AG04449 (cell line): ENCODE measurements at places on chromosomes 3 and 15.
A peak's percentile ranks its signal among the peaks of the same experiment; 100 is the strongest.

DNA sequence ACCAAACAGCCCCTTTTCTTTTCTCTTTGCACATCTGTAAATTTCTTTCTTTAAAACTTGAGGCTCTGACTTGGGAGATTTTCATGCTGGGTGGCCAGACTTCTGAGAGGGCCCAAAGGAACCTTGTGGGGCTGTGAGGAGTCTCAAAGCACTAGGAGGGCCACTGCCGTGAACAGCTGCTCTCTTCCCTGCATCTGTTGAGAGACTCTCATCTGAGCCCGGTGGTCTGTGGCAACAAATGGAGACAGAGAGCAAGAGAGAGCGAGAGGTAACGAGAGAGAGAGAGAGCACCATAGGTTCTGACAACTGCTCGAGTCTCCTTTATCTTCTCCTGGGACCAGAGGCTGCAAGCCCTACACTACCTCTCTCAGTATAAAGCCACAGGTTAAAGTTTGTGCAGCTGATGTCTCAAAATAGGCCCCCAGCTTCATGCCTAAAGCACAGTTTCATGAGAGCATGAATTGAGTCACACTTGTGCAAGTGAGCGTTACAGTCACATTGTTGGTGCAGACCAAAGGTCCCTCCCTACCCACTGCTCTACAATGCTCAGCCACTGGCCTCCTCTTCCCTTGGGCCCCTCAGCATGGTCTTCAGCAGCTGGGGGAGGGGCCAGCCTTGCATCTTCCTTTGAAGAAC is 60.7 kb downstream of the ZNF621 start:
- no peak for DNase-seq

DNA sequence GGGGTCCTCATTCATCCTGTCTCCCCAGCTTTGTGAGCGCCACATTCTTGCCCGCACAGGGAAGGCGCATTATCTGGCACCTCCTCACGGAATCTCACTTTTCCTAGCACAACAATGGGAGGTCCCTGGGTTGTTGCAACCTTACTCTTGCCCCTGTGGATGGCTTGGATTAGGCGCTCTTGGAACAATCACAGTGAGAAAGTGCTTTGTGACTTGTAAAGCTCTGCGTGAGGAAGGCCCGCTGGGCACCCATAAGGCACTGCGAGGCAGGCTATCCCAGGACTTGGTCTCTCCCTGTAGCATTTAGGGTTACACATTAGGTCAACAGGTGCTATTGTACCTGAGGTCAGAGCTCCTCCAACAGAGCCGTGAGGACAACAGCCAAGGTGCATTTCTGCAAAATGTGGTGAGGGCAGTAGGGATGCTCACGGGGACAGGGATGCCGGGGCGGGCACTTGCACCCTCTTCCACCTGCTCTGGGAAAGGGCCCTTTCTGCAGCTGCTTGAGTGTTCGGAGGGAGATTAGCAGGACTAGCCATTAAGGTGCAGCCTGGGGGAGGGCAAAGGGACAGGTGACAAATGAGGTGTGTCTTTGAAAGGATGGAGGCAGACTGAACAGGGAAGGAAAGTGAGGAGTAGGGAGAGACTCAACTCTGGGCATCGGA is 13.9 kb upstream of the LRRC15 start:
- no peak for DNase-seq

GRCh38 chr15:68414591-68414990 is 17.4 kb downstream of the ITGA11 start:
- DNase-seq = no peak

GRCh38 chr15:54119051-54119450 is 140.8 kb downstream of the UNC13C start:
- no peak for DNase-seq

DNA sequence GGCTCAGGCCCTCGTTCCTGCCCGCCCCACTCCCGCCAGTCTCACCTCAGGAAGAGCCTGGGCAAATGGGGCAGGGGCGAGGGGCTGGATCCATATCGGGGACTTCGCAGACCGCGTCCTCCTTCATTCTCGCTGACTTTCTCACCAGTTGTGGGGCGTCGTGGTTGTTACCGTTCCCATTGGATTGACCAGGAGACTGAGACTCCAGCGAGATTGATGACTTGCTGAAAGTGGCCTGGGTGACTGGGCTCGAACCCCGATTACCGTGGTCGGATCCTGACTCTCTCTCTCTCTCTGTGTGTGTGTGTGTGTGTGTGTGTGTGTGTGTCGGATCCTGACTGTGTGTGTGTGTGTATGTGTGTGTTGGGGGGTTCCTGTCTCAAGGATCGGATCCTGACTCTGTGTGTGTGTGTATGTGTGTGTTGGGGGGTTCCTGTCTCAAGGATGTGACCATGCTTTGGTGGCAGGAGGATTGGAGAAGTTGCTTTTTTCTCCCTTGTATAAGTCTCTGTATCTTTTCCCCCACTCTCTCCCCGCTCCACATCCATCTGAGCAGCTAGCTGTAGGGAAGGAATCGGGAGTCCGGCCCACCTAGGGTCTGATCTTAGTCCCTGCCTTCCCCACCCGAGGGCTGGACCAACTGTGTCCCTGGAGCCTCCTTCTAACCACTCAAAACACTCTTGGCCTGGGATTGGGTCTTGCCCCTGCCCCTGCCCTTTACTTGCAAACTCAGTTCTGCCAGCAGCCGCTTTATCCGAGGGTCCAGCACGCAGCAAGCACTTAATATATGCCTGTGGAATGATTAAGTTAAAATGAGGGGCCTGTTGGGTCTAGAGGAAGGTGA is 603 bp downstream of the PLEKHO2 start:
- no peak for DNase-seq

DNA sequence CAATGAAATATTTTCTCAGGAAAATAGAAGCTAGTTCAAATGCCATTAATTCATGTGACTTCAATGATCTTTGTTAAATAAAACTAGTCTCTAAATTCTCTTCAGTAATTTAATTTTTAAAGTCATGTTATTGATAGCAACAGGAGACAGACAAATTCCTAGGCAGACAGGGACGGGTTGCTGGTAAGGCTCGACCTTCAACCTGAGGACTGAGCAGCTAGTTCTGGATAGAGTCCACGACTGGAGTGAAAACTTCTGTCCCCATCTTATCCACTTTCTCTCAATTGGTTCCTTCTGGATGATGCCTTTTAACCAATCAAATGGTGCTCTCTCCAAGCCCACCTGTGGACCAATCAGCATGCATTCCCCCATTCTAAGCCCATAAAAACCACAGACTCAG is 43.8 kb upstream of the C2CD4B start:
- no peak for DNase-seq

DNA sequence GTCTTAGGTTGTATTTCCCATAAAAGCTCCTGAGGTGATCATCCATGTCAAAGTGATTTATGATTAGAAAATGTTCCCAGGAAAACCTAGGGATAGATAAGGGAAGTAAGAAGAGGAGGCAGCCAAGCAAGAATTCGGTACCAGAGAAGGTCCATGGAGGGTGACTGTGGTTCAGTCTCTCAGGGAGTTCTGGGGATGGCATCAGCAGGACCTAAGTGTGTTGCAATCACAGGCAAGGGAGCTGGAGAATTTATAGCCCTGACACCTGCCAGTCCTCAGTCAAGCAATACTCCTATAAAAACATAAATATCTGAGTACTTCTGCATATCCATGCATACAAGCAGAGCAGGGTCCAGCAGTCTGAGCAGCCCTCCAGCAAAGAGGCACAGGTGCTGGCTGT is 95.6 kb upstream of the TOPAZ1 start:
- no peak for DNase-seq

- no peak for DNase-seq
Observed at GRCh38 chr3:53193466-53194209, 32.6 kb downstream of the PRKCD start.

DNA sequence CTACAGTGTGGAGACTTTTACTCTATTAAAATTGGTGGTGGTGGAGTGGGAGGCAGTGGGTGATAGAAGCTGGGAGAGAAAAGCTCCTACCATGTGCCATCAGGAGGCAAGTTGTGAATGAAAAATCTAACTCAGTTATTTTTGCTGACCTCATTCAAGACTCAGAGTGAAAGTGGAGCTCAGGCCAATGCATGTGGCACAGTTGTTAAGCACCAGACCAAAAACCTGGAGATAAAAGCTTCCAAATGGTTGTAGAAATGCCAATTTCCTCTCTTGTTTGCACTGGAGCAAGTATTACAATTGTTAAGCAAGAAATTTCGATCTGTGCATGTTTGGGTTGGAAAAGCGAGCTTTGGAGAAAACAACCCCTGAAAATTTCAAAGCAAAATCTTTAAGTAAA is 81.5 kb upstream of the PRICKLE2 start:
- DNase-seq = no peak

DNA sequence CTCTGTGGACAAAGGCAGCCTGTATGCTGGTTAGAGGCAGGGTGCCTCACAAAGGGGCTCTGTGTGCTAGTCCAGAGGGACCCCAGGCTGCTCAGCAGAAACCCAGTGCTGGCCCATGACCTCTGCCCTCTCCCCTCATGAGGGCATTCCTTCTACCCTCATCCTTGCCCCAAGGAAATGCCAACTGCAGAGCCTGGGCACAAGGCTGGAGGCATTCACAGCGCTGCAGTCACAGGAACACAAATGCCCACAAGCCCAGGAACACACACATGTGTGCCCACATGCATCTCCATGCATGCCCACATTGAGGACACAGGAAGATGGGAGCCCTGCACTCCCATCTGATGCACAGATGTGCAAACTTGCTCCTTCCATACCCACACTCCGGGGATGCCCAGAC is 3.8 kb downstream of the INKA1 start:
- no peak for DNase-seq

DNA sequence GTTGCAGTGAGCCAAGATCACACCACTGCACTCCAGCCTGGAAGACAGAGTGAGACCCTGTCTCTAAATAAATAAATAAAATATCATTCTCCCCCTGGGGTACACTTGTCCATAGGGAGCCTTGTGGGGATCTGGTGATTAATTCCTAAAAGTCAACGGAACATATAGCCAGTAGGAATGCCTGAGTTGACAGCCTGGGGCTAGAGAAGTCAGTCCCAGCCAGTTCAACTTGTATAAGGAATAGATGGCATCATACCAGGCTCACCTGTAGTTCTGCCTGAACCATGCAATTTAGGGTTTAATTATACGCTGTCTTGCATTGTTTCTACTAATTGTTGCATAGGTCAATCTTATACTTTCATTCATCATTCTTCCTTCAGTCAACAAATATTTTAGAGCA is 5.9 kb upstream of the BOC start:
- no peak for DNase-seq

DNA sequence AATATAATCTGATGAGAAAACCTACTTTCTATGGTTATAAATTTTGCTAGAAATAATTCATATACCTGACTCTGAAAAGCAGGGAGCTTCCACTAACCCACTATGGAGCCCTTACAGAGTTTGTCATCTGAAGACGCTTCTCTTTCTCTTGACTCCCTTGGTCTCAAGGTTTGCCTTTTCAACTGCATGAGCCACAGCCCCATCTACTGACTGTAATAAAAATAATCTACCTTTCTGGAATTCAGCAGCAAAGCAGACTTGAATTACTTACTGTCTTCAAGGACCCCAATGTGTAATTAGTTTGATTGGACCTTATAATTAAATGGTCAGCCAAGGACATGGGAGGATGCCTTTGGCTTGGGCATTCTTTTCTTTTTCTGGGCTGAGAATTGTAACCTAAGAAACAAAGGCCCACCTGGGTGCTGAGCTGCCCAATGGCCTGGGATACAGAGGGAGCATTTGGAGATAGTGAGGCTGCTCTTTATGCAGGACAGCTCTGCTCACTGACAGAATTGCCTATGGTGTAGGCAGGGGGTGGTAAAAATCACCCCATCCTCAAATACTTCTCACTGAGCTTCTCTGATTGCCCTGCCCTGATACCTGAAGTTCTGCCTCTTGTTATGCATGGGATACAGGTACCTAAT is 178.6 kb upstream of the TRIM42 start:
- DNase-seq = no peak

DNA sequence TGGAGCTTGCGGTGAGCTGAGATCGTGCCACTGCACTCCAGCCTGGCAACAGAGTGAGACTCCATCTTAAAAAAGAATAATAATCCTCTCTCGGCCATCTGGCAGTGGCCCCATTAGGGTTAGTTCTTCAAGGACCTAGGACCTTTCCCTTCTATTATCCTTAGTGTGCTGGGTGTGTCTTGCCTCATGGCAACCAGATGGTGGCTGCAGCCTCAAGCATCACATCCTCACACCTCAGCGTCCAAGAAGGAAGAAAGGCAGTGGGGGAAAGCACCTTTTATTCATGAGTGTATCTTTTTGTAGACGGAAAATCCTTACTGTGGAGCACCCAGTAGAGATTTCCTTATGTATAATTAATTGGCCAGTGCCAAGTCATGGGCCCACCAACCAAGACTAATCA is 42.7 kb upstream of the TFRC start:
- no peak for DNase-seq

DNA sequence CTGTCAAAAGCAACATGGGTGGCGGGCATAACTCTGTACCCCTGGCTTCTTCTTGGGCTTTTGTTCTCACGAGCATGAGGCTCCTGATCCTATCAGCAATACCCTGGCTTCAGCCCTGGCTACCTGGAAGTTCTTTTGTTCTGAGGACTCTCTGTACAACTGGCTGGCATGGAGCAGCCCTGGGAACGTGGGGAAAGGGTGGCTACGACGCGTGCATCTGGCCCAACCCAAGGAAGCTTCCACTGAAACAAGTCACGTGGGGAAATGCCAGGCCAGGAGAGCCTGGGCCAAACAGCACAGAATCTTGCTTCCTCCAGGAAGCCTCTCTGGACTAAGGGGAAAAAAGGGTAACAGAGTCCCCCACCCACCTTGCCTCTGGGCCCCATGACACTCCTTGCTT is 22.7 kb upstream of the ATP2B2 start:
- DNase-seq = no peak

DNA sequence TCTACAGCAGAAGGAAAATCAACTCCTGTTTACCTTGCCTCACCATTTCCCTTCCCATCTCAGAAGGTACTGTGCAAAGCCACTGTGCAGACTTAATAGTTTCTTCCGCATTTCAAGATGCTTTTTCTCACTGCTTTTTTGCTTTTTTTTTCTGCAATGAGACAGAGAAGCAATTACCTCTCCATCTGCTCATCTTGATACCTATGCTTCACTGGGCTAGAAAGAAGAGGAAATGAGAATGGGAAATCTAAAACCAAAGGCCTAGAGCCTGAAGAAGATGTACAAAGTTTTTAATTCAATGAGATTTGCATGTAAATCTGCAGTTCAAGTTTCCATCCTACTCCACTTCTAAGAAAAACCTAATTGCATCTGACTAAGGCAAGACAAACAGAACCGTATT is 238.1 kb upstream of the SETMAR start:
- no peak for DNase-seq

- no peak for DNase-seq
Observed at GRCh38 chr3:79490165-79491028, 277.4 kb downstream of the ROBO1 start.

- peak; percentile 41 for DNase-seq
Observed at GRCh38 chr3:160697637-160698380, 20.8 kb downstream of the ARL14 start.

GRCh38 chr3:1072041-1072440 is 20.8 kb upstream of the CNTN6 start:
- no peak for DNase-seq

GRCh38 chr3:81245043-81245442 is 516.4 kb downstream of the GBE1 start:
- DNase-seq = no peak

DNA sequence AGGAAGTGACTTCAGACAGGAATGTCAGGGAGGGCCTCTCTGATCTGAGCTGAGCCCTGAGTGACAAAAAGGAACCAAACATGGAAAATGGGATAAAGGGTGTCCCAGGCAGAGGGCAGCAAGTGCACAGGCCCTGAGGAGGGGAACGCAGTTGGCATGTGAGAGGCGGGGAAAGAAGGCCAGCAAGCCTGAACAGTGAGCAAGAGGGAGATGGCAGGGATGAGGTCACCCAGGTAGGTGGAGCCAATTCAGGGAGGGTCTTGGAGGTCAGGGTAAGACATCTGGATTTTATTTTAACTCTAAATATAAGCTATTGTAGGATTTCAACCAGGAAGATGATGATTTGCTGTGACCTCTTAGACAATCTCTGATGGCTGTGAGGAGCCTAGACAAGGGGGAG is 167.7 kb downstream of the LRTM1 start:
- DNase-seq = no peak
